Activated CD4-positive, alpha-beta T cell treated with anti-CD3 and anti-CD28 coated beads, Interleukin-2, amount 10 ng/mL, durations not matched to agents 7 days and 5 days (primary cell): ENCODE measurements at places on chromosomes 11 and 22. TPM values are rescaled to one million over a fixed set of nuclear protein-coding genes. Genes with fewer than 3 reads are reported as not detected.

Gene LDHAL6A
- 0.15 TPM for total RNA-seq

Gene NAALADL1
- 6.3 TPM for total RNA-seq

Gene FAM118A
- 37.0 TPM for total RNA-seq

Gene C11orf52
- not detected for total RNA-seq

DNA sequence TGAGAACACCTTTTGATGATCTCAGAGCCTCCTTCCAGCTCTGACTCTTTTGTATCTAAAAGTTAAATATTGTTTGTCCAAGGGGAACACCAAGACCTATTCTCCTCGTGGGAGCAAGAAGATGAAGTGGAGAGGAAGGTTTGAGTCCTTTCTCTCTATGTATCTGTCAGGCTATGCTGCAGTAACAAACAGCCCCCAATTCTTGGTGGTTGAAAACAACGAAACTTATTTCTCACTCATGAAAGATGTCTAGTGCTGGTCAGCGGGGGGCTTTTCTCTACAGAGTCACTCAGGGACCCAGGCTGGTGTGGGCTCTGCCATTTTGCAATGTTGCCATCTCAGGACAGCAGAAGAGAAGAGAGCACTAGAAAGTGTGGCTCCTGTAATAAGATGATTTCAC, 6.2 kb upstream of the CRYBB2 start:
- no peak overlapping the region for H3K4me3 ChIP-seq
- no peaks in the 10 kb centered on the region for H3K36me3 ChIP-seq
- no peak for DNase-seq
- H3K27me3 ChIP-seq = peaks cover 12% of the 10 kb centered on the region
- H3K4me1 ChIP-seq = no peaks in the 10 kb centered on the region

DNA sequence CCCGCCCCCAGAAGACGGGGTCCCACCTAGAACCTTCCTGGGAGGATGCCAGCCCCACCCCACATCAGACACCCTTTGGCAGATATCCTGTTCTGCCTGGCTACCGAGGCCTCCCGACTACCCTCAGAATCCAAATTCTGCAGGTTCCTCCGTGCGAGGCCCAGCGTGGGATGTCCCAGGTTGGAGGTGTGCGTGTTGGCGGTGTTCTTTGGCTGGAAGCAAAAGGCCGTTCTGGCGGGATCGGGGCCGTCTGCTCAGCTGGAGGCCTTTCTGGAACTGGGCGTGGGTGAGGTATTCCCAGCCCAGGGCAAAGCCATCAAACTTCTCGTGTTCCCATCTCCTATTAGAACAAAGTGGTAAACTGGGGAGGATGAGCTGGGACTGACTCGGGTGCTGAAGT, 32.6 kb downstream of the NUP50 start:
- H3K36me3 ChIP-seq = no peaks in the 10 kb centered on the region
- H3K4me1 ChIP-seq = no peaks in the 10 kb centered on the region
- no peak for DNase-seq
- no peak overlapping the region for H3K27ac ChIP-seq
- no peak overlapping the region for H3K4me3 ChIP-seq
- no peaks in the 10 kb centered on the region for H3K27me3 ChIP-seq

DNA sequence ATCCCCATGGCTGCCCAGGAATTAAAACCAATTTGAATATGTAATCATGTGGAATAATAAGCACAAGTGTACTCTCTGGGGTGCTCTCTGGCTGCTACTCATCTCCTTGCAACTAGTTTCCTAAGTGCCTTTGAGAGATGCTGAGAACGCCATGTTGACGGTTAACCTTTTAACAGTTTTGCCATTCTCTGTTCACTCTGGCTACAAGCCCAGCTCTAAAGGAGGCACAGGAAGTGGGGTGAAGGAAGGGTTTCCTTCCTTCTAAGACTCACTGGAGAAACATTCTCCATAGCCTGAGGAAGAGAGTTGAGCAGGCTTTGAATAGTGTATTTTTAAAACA, 122.0 kb upstream of the ZC3H12C start:
- H3K4me3 ChIP-seq = peak overlapping the region; percentile 33
- peaks cover 1% of the 10 kb centered on the region for H3K36me3 ChIP-seq
- H3K27me3 ChIP-seq = peaks cover 17% of the 10 kb centered on the region
- peaks cover 21% of the 10 kb centered on the region for H3K4me1 ChIP-seq
- peak; percentile 13 for DNase-seq

GRCh38 chr11:8177136-8177535, 8.3 kb upstream of the RIC3 start:
- H3K36me3 ChIP-seq = no peaks in the 10 kb centered on the region
- peaks cover 6% of the 10 kb centered on the region for H3K27me3 ChIP-seq
- H3K27ac ChIP-seq = no peak overlapping the region
- H3K4me3 ChIP-seq = no peak overlapping the region
- no peaks in the 10 kb centered on the region for H3K4me1 ChIP-seq

- no peak overlapping the region for H3K27ac ChIP-seq
- no peaks in the 10 kb centered on the region for H3K4me1 ChIP-seq
- H3K36me3 ChIP-seq = no peaks in the 10 kb centered on the region
- no peak overlapping the region for H3K4me3 ChIP-seq
- H3K27me3 ChIP-seq = peaks cover 2% of the 10 kb centered on the region
Observed at GRCh38 chr11:10696468-10697322, 3.1 kb upstream of the IRAG1 start.

DNA sequence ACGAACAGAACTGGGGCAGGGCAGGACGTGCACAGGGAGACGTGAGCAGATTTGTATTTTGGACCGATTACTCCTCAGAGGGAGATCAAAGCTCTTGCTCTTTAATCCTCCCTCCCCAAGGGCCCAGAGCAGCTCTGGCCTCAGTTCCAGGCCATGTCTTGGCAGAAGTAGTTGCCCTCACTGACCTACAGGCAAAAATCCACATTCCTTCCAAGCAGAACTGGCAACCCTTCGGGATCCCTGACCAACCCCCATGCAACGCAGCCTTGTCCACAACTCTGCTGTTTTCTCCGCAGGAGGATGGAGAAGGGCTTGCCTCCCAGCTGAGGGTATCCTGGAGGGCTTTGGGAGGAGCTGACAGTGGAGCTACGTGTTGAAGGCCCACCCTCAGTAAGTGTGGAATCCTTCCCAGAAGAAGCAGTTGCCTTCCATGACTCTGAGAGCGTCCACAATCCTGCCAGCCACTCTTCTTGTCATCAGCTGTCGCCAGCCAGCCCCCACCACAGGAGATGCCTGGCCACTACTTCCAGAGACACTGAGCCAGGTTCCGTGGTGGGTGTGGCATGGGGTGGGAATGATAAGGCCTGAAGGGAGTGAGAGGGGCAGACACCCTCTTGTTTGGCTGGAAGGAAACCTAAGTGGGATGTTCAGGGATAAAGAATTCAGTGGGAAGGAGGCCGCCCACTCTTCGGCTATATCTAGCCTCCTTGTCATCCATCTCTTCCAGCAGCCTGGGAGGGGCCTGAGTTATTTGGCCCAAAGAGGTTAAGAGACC, 68.1 kb downstream of the PDE2A start:
- H3K27me3 ChIP-seq = peaks cover 10% of the 10 kb centered on the region
- H3K4me1 ChIP-seq = no peaks in the 10 kb centered on the region
- H3K4me3 ChIP-seq = no peak overlapping the region
- no peak for DNase-seq
- no peaks in the 10 kb centered on the region for H3K36me3 ChIP-seq
- H3K27ac ChIP-seq = no peak overlapping the region

DNA sequence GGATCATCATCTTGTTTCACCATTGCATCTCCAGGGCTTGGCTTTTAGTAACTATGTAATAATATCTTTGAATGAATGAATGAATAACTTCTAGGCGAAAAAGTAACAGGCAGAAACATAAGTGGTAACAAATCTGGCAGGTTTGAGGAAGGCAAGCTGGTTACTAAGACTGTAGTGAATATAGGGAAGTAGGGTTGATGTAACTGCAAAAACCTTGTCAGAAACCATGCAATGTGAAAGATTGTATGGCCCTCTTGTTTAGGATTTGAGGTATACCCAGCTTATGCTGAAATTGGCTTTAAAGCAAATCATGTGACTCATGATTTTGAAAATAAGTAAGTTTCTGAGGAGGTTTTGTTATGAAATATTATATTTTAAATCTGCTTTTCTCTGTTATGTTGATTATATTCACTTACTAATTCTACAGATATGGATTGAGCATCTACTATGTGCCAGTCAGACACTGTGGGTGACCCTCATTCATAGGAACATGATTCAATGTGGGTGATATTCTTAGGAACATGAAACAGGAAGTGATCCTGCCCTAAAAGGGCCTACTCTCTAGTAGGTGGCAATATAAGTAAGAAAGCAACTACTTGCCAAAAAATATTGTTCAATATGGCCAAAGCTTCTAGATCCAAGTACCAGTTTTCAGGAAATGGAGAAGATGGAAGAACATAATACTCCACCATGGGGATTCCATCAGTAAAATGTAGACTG, 115.5 kb upstream of the CCDC90B start:
- no peak for DNase-seq
- no peaks in the 10 kb centered on the region for H3K36me3 ChIP-seq
- H3K27ac ChIP-seq = no peak overlapping the region
- no peak overlapping the region for H3K4me3 ChIP-seq

DNA sequence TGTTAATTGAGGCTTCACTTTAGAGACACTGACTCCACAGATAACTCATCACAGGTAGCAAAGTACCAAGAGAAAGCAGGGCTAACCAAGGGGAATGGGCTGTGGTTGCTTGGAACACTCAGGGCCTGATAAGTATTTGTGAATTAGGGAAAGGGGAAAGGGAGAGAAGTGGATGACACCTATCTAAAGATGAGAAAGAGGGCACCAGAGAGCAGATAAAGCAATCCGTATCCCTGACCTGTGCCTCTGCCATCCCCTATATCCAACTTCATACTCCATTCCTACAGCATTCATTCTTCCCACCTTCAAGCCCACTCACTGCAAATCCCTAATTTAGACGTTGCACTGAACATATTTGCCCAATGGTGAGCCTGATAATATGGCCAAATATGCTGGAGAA, 43.0 kb upstream of the API5 start:
- peaks cover 2% of the 10 kb centered on the region for H3K27me3 ChIP-seq
- DNase-seq = no peak
- H3K36me3 ChIP-seq = no peaks in the 10 kb centered on the region
- no peak overlapping the region for H3K4me3 ChIP-seq
- H3K27ac ChIP-seq = no peak overlapping the region
